CD4-positive, alpha-beta T cell treated with Interleukin-6 at 100 ng/mL for 8 hours (primary cell): ENCODE measurements at places on chromosomes 6 and 20.

- DNase-seq = no peak
Measured at GRCh38 chr6:102581378-102582124, 1188.0 kb downstream of the GRIK2 start.

- no peak for DNase-seq
Measured at GRCh38 chr20:8709627-8710026, 359.3 kb upstream of the PLCB4 start.

DNA sequence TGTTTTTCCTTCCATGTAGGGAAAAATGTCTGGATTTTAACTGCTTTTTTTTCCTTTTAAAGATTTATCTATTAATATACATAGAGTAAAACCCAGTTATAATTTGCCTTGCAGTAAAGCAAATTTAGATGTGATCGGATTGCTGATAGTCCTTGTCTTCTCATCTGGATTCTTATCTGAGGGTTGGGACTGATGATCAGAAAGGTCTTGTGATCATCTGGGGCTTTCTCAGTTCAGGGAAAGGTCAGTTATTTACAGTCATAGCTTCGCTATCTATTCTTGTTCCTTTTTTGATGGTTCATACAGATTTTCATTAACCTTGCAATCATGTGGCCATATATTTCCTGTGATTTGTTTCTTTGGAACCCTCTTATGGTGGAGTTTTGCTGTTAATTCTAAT lies 63.8 kb upstream of the CLDN20 start:
- no peak for DNase-seq

DNA sequence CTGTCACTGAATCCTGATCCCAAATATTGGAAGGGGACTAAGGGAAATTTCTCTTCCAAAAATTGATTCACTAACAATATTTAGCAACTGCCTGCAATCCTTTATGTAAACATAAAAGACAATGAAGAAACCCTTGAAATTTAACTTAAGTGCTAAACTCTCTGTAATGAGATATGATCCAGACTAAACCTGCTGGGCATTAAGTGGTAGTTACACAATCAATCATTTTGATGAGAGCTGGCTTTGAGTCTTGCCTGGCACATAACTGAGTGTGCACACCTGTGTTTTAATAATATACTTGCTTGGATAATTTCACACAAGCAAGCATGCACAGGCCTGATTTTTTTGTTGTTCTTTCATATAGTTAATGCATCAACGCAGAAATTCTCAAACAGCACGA lies 9.8 kb upstream of the ZFP64 start:
- DNase-seq = no peak

DNA sequence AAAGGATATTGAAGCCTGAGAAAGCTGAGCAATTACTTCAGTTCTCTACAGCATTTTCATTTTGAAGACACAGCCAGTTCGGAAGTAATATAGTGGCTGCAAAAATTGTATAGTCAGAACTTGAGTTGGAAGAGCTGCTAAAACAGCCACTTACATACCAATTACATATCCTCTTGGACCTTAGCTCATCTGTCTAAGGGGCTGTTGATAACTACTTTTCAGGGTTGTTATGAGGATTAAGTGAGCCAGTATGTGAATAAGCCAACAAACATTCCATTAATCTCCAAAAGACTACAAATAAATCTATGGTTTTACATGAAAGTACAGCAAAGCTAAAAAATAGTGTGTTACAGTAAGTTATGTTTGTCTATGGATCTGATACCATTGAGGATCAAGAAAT lies 59.7 kb downstream of the TMEM200A start:
- no peak for DNase-seq
